ENCODE measurements at places on chromosomes 2 and 18.

- no peak for DNase-seq
Measured at GRCh38 chr2:74010087-74010541, 25.4 kb downstream of the TET3 start.

DNA sequence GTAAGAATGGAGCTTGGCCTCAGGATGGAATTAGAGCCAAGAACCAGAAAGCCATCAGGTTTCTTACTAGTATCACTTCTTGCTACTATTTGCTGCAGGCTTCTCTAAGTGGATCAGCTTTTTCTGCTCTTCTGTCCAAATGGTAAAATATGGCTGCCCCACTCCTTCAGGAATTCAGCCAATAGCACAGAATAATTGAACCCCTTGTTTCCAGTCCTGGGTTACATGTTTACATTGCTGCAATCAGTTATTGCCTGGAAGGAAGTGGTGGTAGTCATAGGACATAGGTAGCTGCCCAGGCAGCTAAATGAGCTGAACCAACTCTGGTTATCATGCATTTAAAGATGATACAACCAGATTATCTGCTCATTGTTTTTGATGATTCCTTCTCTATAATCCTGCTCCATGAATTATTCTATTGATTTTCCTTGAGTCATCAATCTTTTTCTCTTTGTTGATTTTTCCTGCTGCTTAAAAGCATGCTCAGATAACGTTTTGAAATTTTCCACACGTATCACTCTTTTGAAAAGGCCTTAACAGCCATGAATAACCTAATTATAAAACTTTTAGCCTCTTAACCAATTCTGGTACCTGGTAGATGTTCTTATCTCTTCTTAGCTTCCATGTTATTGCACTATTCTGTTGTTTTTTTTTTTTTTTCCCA lies 12.6 kb downstream of the AGPS start:
- no peak for DNase-seq

DNA sequence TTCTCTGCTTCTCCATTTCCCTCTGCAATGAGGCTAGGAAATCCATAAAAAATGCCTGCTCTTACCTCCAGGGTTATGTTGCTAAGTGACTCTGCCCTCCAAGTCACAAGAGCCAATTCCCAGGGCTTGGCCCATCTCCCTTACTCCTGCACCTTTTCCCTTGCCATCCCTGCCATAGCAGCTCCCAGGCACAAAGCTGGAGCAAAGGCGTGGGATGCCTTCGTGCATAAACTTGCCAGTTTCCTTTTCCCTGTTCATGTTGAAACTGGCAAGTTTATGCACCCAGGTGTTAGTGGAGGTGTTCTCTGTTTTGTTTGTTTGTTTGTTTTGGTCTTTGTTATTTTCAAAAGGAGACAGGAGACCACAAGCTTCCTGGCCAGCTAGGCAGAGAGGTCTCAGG lies 195.1 kb downstream of the ACKR3 start:
- DNase-seq, result no peak

DNA sequence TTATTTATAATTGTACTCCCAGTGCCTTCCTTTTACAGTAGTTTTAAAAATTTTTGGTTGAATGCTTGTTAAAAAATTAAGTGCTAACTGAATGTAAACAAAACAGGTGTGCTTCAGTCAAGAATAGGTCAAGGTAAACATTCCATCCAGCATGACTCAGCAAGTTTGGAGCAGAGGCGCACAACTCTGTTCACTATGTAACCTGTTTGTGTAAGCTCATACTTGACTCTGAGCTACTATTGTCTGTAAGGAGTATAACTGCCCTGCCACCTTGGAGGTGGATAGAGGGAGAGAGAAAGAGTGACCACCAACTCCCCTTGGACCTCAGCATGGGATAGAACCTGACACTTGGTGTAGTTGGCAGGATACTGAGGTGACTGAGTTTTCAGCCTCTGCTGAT lies 207.4 kb upstream of the SYT4 start:
- DNase-seq, result no peak

- no peak for DNase-seq
Measured at GRCh38 chr2:147135376-147135775, 709.5 kb upstream of the ACVR2A start.
